ENCODE measurements at places on chromosomes 4 and X.
A peak's percentile ranks its signal among the peaks of the same experiment; 100 is the strongest.

DNA sequence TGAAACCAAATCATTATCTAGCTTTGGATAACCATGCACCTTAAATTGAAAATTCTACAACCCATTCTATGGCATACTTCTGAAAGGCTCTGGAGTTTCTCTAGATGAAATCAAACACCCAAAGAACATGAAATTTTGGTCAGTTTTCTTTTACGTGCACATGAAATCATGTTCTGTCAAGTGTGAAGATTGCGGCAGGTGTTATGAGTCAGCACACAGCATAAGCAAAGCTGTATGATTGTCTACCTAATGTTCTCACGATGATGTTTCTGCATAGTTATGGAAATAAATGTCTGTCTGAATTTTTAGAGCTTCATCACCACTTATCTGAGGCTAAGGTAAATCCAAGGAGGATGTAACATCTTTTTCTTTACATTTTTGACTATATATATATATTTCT, 495.3 kb downstream of the IL1RAPL1 start:
- DNase-seq = no peak

GRCh38 chr4:134585972-134586371, 384.4 kb upstream of the PABPC4L start:
- DNase-seq = no peak

DNA sequence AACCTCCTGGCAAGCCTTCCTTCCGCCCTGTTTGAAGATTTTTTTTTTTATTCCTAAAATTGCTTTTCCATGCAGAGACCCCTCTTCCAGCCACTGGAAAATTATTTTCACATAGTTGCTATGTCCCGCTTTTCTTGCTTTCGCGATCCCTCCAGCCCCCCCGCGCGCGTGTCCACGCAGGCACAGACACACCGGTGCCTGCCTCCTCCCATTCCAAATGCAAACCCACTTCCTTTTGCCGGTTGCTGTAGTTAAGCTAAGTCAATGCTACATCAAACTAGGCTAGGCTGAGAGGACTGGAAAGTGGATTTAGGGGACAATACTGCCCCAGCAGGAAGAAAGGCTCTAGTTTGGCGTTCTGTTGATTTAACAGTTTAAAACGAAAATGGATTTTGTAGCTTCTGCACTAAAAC, 111.0 kb downstream of the DHX15 start:
- no peak for DNase-seq

DNA sequence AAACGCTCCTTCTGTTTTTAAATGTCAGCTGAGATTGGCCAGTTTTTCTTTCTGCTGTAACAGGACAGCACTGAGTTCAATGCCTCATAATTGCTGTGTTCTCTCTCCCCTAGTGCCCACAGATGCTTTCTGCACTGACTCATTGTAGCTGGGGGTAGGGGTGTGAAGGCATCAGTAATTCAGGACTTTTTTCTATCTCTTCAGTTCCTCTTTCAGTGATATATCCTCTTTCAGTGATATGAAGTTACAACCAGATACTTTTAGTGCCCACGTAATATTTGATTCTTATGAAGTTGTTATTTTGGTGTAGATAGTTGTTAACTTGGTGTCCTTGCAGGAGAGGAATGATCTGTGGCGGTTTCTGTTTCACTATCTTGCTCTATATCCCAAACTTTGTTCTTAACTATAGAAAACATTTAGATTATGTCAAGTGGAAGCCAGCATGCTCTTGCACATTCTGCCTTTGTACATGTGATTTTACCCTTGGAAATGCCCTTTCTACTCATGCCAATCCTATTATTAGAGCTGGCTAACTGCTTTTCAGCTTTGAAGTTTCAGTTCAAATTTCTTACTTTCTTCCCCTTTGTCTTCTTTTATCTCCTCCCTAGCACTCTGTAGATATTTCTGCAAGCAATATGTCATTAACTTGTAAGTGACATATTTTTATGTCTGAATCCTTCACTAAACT, 1258.4 kb downstream of the FAM133A start:
- no peak for DNase-seq

GRCh38 chr4:44257461-44257860, 191.1 kb downstream of the KCTD8 start:
- no peak for DNase-seq

GRCh38 chrX:46812445-46812844, 24.4 kb upstream of the RP2 start:
- DNase-seq = no peak

- no peak for DNase-seq
Observed at GRCh38 chrX:28586286-28586685, 960 bp upstream of the IL1RAPL1 start.

DNA sequence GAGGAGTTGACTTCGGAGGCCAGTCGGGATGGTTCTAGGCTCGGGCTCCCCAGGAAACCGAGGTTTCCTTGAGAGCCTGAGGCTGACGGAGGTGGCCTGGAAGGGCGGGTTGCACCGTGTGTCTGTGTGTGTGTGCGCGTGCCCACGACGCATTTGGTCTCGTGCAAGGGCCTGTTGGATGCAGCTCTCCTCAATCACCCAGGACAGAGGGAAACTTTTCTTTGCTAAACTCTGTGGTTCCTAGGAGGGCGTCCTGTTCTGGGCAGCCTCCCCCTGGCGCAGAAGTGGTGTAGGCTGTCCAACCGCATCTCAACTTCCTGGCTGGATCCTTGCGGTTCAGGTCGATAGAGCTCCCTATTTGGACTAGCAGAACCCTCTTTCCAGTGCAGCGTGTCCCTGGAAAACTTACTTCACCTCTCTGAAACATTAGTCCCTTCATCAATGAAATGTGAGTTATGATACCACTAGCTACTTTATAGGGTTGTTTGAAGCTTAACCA, 973 bp downstream of the STK32B start:
- DNase-seq = no peak

DNA sequence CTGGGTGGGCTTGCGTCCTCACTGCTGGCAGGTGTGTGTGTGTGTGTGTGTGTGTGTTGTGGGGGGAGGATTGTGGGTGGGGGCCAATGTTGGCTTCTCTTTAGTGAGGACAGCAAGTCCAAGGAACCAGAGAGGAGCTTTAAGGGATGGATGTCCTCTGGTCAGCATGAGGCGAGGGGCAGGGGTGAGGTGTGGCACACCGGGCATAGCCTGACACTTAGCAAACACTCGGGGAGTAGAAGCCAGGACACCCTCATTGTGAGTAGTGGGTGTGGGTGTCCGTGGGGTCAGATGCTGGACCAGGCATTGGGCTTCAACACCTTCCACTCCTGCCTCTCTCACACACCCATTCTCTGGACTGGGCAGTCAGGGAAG, 2.8 kb downstream of the SORCS2 start:
- no peak for DNase-seq

GRCh38 chr4:77854431-77855111, 8.1 kb upstream of the MRPL1 start:
- DNase-seq = no peak

DNA sequence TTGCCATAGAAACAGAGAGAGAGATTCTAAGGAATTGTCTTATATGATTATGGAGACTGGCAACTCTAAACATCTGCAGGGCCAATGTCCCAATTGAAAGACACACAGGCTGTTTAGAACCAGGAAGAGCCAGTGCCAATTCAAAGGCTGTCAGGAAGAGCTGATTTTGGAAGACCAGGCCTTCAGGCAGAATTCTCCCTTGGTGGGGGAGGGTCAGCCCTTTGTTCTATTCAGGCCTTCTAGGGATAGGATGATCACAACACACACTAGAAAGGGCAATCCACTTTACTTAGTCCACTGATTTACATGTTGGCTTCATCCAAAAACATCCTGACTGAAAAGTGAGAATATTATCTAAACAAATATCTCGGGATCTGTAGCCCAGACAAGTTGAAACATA, 15.2 kb downstream of the C4orf46 start:
- DNase-seq = no peak

DNA sequence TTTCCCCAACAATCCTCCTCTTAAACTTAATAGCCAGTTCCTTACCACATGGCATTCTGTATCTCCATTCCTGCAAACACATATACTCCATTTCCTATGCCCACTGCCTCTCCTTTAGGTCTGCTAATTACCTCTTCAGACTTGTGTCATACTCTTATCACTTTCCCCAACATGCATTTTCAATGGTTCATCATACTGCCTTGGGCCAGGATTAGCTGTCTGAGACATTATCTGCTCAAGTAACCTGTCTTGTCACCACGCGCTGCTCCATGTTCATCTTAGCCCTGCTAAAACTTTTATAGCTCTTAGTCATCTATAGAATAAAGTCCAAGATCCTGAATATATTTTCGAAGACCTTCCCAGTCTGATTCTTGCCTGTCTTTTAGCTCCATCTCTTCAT, 224.1 kb upstream of the GK2 start:
- no peak for DNase-seq

DNA sequence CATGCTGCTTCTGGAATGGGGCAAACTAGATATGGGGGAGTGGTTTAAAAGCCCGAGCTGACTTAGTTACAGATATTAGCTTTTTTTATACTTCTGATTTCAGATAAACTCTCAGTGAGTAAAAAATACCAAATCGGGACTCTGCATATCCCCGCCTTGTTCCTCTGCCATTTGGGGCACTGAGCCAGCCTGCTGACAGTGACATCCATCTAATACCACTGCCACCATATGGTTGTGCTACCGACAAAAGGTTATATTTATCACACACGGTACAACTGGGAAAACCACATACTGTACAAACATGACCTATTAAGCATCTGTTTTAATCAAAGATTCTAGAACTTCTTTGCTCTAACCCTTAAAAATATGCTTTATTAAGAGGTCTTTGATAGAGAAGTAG, 78.7 kb downstream of the GALNT7 start:
- DNase-seq = no peak

DNA sequence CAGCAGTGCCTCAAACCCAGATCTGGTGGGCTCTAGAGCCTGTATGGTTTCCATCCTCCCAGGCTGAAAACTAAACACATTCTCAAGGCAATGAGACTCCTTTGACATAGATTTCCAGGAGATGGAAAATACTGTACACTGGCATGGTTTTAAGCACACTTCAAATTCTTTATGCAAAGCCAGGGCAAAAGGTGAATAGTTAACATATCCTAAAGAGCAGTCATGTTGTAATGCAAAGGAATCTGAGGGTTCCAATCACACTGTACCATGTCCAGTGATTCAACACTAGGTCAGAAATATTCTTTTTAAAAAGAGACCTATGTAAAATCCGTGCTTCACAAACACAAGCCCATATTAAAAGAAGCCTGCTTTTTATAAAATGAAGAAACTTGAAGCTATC, 195.3 kb downstream of the QDPR start:
- no peak for DNase-seq

DNA sequence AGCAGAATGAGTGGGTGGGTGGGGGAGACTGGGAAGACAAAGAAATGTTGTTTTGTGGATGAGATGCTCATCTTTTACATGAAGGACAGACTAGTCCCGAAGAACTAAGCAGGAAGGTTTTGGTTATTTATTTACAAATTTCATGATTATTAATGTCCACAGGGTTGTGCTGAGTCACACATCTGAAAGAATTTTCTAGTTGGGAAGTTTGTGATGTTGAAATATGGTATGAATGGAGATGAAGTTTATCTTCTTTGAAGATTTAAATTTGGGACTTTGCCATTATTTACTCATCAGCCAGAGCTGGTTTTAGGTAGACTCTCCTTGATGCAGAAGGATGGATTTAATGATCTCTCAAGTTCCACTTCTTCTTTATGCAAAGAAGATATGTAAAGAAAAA, 75.5 kb downstream of the MOSPD2 start:
- DNase-seq = no peak

DNA sequence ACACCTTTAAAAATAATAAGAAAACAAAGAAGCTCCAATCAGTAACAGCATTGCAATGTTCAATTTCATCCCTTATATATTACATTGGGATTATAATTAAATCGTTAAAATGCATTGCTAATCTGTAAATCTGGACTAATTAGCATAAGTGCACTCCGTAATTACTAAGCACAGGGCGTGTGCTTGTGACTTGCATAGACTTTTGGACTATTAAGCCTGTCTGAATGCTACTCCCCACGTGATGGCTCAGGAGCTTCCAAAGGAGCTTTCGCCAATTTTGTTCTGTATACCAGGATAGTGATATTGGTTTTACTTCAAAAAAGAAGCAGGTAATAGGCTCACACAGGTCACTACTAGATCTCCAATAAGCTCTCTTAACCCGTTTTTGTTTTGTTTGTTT, 497.1 kb downstream of the SMARCA1 start:
- no peak for DNase-seq

DNA sequence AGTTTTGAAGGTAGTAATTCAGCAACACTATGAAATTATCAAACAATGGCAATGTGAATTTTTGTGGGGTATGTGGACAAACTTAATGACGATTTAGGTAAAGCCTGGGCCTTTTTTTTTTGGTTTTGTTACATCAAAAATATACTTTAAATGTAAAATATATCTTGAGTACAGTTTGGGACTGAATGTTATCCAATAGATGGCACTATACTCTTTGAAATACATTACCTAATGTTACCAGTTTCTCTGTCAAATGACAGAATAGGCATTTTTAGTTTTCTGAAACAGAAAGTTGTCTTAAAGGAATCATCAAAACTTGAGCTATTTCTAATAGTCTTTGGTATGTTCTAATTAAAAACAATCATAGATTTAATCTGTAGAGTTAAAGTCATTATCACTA, 1651.9 kb downstream of the C4orf33 start:
- no peak for DNase-seq

GRCh38 chrX:130079824-130080406, 30.4 kb downstream of the ELF4 start:
- DNase-seq = peak; percentile 23

DNA sequence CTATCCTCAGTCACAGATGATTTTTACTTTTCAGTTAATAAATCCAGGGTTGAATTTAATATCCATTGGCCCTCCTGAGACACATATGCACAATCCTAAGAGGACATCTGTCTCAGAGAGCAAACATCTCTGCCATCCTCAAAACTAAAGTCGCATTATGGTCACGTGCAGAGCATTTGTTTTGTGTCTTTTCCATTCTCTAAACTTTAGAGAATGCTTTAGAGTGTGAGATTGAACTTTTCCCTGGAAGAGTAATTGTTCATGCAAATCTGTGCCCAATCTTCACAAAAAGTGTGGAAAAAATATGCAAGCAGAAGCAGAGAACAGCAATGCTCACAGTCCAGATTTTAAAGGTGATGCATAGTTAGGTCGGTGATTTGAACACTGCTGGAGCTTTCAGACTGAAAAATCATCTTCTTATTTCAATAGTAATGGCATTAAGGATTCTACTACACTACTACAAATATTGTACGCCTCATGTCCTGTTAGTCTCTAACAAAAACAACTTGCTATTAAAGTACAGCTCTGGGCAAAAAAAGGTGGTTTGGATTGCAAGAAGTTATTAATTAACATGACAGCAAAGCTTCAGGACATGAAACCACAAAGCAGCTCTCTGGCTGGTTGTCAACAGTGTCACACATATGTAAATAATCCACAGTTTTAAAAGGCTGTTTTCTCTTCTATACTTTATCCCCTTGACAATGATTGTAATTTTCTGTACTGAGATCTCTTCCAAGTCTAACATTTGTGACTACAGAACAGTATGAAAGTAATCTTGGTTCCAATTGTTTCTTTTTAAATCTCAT, 19.9 kb downstream of the DCHS2 start:
- DNase-seq = no peak

DNA sequence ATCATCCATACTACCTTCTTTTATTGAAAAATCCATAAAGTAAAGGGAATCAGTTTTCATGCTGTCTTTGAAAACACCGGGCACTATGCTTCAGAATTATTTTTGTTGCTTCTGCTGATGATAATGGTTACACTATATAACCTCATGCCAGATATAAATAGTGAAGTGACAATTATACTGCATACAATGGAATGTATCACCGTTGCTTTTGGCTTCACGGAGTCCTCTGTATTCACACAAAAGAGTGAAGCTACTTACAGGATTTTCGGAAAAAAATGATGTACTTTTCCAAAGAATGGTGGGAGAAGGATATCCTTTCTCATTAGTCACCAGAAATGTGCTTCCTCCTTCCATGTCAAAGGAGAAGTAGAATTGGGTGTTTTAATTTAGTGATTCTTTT, 159.1 kb upstream of the PITX2 start:
- DNase-seq = no peak
